ENCODE measurements at places on chromosomes 2 and 18.

- no peak for DNase-seq
These were observed 153.4 kb downstream of the CAPN13 start for GRCh38 chr2:30653847-30654246.

DNA sequence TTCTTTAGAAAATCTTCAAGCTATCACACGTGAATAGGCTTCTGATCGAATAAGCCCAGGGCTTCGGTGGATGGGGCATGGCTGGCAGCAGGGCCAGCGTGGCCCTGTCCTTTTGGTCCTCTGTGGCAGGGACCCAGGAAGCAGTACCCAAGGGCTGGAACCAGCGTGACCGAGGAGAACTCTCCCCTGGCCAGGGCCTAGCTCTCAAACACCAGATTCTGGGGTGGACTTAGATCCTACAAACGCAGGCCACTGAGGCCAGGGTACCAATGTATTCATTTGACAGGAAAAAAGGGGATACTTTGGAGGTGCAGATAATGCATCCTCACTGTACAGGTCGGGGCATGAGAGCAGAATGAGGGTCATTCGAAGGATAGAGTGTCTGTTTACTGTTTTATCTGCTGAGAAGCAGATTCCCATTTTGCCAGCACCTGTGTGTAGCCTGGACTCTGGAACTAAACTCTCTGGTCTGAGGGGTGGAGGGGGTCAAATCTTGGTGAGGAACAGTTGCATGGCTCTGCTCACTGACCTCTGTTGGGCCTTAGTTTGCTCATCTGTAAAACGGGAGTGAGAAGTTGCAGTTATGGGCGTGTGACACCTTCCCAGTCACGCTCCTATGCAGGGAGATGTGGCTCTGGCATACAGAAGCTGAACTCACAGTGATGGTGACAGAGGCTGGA is 51.4 kb downstream of the SH3BP4 start:
- no peak for DNase-seq

GRCh38 chr18:52060607-52061304 is 279.2 kb upstream of the DCC start:
- no peak for DNase-seq

GRCh38 chr18:42305869-42306593 is 351.0 kb downstream of the PIK3C3 start:
- DNase-seq, result no peak

DNA sequence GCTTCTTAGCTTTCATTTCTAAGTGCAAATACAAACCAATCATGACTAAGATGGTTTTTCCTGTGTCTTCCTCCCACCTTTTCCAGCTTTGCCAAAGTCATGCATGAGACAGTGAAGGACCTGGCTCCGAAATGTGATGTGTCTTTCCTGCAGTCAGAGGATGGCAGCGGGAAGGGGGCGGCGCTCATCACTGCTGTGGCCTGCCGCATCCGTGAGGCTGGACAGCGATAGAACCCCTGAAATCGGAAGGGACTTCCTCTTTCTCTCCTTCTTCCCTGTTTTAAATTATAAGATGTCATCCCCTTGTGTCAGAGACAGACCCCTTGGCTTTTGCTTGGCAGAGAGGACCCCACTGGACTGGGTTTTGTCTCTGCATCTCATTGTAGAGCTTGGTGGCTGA is 56.8 kb downstream of the HK2 start:
- no peak for DNase-seq

GRCh38 chr2:8414946-8415879 is 266.6 kb upstream of the ID2 start:
- DNase-seq, result no peak

- DNase-seq, result no peak
These were observed 251.9 kb downstream of the EIPR1 start for GRCh38 chr2:3125761-3126130.

GRCh38 chr2:148177559-148177958 is 156.7 kb downstream of the MBD5 start:
- no peak for DNase-seq

GRCh38 chr2:149029307-149029965 is 9.1 kb upstream of the LYPD6B start:
- no peak for DNase-seq

DNA sequence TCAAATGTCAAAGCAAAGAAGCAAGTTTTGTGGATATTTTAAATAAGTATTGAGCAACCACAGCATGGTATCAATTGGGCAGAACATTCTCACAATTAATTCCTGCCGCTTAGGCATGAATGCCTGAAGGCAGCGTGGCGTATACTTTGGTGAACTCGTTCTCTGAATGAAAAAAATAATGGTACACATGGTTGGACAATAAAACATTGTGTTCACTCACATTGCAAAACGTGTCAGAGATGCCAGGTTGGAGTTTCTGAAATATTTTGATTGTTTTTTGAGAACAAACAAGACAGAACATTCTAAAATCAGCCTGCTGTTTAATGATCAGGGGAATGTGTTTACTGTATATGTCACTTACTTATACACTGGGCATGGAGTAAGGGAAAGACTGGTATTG is 254.2 kb downstream of the CDH2 start:
- no peak for DNase-seq

DNA sequence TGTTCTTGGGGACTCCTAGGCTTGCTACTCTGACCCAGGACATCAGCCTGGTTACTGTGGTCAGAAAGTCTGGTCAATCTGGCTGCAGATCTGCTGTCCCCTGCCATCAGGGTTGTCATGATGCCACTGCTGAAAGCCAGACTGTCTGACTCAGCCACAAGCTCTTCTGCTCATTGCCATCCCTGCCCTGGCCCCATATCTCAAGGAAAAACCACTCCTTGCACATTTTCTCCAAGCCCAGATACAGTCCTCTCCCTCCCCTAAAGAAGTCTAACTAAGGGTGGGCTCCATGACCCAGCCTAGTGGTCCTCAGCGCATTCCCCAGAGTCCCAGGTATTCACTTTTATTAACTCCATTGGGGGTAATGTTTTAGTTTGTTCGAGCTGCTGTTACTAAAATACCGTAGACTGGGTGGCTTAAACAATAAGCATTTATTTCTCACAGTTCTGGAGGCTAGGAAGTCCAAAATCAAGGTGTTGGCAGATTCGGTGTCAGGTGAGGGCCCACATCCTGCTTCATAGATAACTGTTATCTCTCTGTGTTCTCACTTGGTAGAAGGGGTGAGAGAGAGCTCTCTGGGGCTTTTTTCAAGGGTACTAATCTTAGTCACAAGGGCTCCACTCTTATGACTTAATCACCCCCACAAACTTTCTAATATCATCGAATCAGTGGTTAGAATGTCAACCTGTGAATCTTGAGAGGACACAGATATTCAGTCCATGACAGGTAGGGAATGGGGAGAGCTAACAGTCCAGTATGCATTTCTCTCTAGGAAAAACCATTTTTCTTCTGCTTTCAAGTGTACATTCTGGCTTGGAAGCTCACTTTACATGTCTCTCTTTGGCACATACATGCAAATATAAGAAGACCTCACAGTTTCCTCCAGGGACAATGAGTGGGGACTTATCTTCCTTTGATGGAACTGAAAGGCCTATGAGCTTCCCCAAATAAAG is 94.8 kb upstream of the CXCR4 start:
- DNase-seq, result no peak

- no peak for DNase-seq
These were observed 703.8 kb upstream of the FSHR start for GRCh38 chr2:49858113-49858490.

DNA sequence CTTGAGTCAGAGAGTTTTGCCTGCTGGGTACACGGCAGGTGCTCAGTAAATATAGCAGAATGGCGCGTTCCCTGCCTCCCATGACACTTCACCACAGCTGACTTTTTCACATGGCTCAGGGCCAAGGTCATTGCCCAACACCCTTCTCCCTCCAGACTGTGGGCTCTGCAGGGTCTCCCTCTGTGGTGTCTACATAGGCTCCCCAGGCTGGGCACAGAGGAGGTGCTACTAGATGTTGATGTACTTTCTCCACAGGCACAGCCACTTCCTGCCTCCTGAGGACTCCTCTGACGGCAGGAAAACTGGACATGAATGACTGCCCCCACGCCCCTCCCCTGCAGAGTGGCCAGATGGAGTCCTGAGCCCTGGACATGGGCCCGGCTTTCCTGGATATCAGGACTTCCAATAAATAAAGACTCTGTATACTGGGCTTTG is 4.2 kb downstream of the CHCHD5 start:
- DNase-seq, result no peak

DNA sequence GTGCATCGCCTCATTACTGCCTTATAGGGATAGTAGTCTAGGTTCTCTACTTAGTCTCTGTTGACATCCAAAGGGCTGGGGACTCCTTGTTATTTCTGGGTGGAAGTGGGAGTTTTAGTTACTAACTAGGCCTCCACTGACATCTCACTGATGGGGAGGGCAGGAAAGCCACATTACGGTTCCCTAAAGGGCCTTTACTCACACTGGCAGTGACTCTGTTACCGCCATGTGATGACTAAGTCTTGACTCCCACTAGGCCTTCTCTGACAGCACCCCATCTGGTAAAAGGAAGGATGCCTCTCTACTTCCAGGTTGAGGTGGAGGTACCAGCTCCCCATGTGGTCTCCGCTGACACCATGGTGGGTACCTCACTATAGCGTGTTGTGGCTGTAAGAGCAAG is 14.0 kb upstream of the BCL2L11 start:
- no peak for DNase-seq
